ENCODE measurements at places on chromosomes 6 and 20.

DNA sequence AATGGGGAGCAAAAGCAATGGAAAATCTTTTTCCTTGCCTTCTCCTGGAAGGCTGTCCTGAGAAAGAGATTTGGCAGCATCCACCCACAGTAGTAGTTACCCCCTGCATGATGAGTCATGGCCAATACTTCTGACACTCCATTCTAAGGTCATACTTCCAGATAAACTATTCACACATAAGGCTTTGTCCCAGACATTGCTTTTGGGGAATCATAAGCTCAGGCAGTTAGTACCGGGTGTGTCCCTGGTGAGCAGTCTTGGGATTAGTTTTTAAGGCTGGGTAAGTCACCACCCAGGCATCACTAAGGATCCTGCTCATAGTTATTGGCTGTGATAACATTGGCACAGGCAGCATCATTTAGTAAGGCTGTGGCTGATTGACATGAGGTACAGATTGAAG, 160.6 kb upstream of the GGTLC1 start:
- no peak for DNase-seq

GRCh38 chr6:137473598-137473997, 20.6 kb downstream of the OLIG3 start:
- DNase-seq = no peak

GRCh38 chr6:168217880-168218537, 101.6 kb downstream of the DACT2 start:
- no peak for DNase-seq

DNA sequence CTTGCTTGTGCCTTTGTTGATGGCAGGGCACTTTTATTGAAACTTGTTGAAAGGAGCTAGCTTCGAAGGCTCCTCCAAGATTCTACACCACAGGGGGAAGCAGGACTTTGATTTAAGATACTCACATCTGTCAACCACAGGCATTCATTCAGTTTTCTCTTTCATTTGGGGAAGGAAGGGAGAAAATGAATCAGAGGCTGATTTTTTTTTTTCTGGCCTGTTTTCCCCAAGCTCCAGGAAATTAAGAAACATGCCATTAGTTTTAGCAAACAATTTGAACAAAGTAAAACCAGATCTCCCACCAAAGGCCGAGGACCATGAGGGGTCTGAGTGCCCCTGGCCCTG, 8.7 kb upstream of the APCDD1L start:
- no peak for DNase-seq

DNA sequence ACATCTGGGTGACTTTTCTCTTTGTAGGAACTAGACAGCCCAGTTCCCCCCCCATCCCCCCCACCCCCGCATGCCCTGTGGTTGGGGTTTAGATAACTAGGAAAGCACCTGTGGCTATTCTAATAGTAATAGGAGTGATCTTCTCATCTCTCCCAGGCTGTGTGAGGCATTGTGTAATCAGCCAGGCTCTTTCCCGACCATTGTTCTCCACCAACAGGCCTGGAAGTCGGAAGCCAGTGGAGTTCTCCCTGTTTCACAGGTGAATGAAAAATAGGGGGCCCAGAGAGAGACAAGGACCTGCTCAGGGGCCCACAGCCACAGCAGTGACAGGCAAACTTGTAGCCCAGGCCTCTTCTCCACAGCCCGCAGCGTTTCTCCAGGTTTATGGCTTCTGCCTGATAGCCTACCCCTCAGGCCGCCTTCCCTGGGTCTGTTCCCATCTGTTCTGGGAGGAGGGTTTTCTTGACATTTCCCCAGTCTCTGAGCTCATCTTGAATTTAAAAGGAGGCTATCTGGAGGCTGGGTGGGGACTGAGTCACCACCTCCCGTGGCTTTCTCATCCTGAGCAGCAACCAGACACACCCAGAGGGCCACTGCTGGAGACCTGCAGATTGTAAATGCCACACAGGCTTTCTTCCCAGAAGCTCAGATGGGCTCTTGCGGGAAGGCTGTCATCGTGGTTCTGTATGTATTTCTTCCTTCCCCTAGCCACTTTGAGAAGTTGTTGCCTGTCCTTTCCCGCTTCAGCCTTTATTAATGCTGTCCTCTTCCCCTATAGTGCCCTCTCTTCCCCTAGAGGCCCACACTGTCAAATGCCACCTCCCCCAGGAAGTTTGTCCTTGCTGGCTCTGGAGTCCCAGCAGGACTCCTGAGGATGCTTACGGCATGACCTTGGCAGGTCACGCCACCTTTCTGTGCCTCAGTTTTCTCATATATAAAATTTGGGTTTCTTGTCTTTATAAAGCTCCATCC, 75.9 kb upstream of the MYL9 start:
- no peak for DNase-seq

DNA sequence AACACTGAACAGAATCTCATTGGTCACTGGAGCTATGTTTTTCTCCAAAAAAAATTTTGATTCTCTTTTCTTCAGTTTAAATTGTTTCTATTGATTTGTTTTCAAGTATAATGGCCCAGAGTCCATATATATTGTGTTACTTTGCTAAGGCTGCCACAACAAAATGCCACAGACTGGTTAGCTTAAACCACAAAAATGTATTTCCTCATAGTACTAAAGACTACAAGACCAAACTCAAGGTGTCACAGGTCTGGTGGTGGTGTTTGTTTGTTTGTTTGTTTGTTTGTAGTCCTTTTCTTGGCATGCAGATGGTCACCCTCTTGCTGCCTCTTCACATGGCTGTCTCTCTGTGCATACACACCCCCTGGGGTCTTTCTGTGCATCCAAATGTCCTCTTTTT, 34.0 kb downstream of the BMP5 start:
- no peak for DNase-seq

GRCh38 chr20:17226410-17227218, at the start of gene PCSK2:
Gene PCSK2, plus strand, starts transcription at chr20:17227040. Its CDS starts 266 bp downstream, at chr20:17227306.
- DNase-seq = no peak

- no peak for DNase-seq
These were observed 26.8 kb downstream of the DOK5 start for GRCh38 chr20:54502179-54502578.

- DNase-seq = no peak
These were observed 28.1 kb upstream of the GJA10 start for GRCh38 chr6:89866024-89866678.

- no peak for DNase-seq
These were observed 373.5 kb downstream of the HTR1B start for GRCh38 chr6:77089776-77090175.

DNA sequence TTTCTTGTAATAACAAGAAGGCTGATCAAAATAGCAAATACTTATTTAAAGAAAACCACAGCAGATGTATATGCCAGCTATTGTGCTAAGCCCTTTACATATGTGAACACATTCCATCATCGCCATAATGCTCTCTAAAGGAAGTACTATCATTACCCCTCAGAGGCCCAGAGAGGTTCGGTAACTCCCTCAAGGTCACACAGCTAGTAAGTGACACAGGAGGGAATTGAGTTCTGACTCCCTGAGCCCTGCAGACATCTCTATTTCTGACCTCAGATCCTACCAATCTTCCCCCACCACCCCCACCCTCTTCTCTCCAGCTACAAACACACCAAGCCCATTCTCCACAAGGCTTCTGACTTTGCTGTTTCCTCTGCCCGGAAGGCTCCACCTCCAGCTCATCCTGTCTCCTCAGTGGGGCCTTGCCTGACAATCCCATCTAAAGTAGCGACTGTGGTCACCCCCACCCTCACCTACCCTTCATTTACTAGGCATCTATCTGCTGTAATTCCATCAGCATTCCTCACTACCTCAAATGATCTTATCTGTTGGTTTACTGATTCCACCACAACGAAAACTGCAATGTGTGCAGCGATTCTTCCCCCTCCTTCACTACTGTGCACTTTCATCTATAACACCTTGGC, 234.5 kb downstream of the LRFN2 start:
- no peak for DNase-seq

GRCh38 chr6:32931211-32931610, 9.6 kb downstream of the HLA-DMB start:
- DNase-seq = no peak

GRCh38 chr6:82364087-82365015, 734 bp downstream of the TPBG start:
- DNase-seq = no peak

DNA sequence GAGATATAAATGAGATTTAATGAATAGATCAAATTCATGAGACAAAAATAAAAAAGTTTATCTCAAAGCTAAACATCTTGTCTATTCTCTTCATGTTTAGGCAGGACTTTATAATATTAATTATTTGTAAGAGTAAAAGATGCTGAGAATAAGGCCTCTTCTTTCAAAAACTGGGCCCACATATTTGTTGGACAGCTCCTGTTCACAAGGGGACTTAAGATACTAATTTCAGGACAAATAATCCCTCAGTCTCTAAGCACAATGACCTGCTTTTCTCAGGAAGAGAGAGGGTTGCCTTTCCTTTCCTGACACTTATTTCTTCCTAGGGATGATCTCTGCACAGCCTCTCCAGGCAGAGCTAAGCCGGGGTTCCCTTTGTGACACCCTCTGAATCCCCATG, 43.3 kb downstream of the NOX3 start:
- no peak for DNase-seq

GRCh38 chr6:2913621-2914317, 10.7 kb upstream of the SERPINB9 start:
- DNase-seq = no peak

- DNase-seq = no peak
These were observed 1.7 kb downstream of the HBS1L start for GRCh38 chr6:135052939-135053338.

DNA sequence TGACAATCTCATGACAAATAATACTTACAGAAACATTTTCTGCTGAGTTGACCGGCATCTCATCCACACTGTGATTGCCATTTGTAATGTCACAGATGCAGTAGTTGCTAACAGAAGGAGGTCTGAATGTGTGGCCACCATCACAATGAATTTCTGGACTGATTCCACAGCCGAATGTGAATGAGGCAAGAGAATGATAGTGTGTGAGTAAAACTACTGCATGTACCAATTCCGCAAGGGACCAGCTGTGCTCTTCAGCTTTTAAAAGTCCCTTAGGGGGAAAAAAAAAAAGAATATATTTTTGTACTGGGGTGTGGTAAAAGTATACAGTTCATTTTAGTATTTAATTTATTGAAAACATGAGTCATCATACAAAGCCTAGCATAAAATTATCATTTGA, 96.2 kb downstream of the SESN1 start:
- DNase-seq = no peak
